ENCODE measurements at places on chromosomes 3 and 15.

- DNase-seq = no peak
Observed at GRCh38 chr15:39948817-39949216, 14.9 kb downstream of the EIF2AK4 start.

- no peak for DNase-seq
Observed at GRCh38 chr3:8436661-8437287, 64.8 kb upstream of the LMCD1 start.

DNA sequence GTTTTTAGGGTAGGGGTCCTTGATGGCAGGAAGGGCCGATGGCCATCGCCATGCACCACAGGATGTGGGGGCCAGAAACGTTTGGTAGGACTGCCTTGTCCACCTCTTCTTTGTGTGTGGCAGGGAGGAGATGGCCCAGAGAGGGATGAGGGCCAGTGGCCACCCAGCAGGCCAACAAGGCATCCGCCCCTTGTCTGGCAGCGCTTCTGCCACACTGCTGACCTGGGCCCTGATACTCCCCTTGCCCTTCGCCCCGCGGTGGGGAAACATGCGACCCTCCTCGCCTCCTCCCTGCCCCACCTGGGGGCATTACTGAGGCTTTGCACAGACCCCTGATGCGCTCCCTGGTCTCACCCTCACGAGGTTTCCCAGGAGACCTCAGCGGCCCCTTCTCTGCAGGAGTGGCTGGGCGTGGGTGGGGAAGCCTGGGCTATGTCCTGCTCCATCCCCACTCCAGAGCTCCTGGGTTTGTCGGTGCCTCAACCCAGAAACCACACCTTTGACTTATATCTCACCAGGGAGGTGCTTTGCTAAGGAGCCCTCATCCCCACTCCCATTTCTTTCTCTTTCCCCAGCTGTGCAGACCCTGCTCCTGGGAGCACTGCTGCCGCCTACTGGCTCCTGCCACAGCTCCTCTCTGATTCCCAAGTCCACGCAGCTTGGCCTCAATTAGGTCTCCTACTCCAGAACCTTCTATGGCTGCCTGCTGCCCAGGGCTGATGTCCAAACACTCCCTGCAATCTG lies 38.7 kb downstream of the FEM1B start:
- DNase-seq = no peak

DNA sequence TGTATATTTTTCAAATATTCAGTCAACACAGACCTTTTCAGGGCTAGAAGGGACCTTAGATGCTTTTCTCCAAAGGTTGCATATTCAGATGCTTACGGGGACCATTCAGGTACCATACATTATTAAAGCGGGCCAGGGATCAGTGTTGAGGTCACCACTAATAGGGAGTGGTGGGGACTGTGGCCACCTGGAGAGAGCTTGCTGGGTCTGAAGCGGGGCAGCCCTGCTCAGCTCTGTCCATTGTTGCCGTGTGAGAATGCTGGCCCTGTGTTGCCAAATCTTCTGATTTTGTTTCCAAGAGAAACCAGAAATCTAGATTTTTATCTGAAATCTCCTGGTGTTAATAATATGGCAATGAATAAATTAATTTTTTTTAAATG lies 23.7 kb downstream of the ABHD2 start:
- DNase-seq = no peak

All from M059J (cell line).